Fibroblast of the aortic adventitia (primary cell): ENCODE measurements at places on chromosomes 12 and 14. TPM values are rescaled to one million over a fixed set of nuclear protein-coding genes. Genes with fewer than 3 reads are reported as not detected.

Gene FAM186B
- total RNA-seq, result 0.45 and 2.7 TPM in 2 replicates

Gene GPD1
- total RNA-seq, result 0.36 TPM in 1 of 2 replicates, not detected in the other

Gene KRT5
- total RNA-seq, result not detected in 2 replicates

Gene NOVA1
- total RNA-seq, result 2.7 and 16.9 TPM in 2 replicates

Gene ARL1
- 83.0 and 122 TPM in 2 replicates for total RNA-seq

Gene EEA1
- total RNA-seq, result 30.9 and 42.3 TPM in 2 replicates

Gene E2F7
- total RNA-seq, result 2.3 and 23.4 TPM in 2 replicates

Gene GPRC5D
- total RNA-seq, result not detected in 2 replicates

Gene ATXN7L3B
- total RNA-seq, result 22.5 and 41.3 TPM in 2 replicates

Gene IGF1
- total RNA-seq, result 0.63 and 6.1 TPM in 2 replicates

Gene AMDHD1
- total RNA-seq, result 0.63 TPM in 1 of 2 replicates, not detected in the other

Gene CD27
- total RNA-seq, result 0.18 TPM in 1 of 2 replicates, not detected in the other

Gene KRT85
- total RNA-seq, result not detected in 2 replicates

Gene CIDEB
- 1.9 and 4.2 TPM in 2 replicates for total RNA-seq

Gene MSI1
- total RNA-seq, result not detected in 2 replicates

Gene SLCO1B1
- not detected in 2 replicates for total RNA-seq

Gene TMEM52B
- under 0.01 and 0.08 TPM in 2 replicates for total RNA-seq

Gene HOXC10
- total RNA-seq, result 0.25 TPM in 1 of 2 replicates, not detected in the other

Gene PCED1B
- total RNA-seq, result 0.27 TPM in 1 of 2 replicates, not detected in the other

Gene NINJ2
- total RNA-seq, result 0.45 TPM in 1 of 2 replicates, not detected in the other

Gene TTC5
- total RNA-seq, result 16.6 and 49.7 TPM in 2 replicates

Gene STXBP6
- total RNA-seq, result 0.27 and 2.7 TPM in 2 replicates

Gene KLRG1
- total RNA-seq, result 1.2 TPM in 1 of 2 replicates, not detected in the other

Gene TCTN2
- 11.1 and 18.5 TPM in 2 replicates for total RNA-seq

Gene ATXN3
- 30.2 and 53.1 TPM in 2 replicates for total RNA-seq

Gene RNASE3
- not detected in 2 replicates for total RNA-seq

Gene FERMT2
- total RNA-seq, result 133 and 162 TPM in 2 replicates

Gene SCFD1
- 103 and 125 TPM in 2 replicates for total RNA-seq

Gene KRT6B
- total RNA-seq, result not detected in 2 replicates

Gene INHBC
- not detected in 2 replicates for total RNA-seq
